Activated T-helper 1 cell treated with anti-CD3 and anti-CD28 coated beads, Interleukin-2, amount 50 U/mL, for 16 hours (primary cell): ENCODE measurements at places on chromosomes 3 and 15.

DNA sequence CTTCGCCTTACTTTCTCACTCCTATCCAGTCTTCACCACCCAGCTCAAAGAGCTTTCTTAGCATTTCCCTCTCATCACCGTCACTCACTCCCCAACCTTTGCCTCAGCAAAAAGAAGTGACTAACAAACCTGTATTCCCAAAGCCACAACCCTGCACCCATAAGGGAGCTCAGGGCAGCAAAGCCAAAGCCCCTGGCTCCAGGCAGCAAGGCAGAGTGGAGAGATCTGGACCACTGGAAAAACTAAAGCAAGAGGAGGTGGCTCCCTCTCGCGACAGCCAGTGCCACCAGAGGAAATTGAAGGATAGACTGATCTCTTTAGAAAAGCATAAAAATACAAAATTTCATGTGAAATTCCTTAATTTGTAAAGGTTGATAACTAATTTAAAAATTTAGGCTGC, 25.1 kb upstream of the CDCP1 start:
- no peak for DNase-seq

DNA sequence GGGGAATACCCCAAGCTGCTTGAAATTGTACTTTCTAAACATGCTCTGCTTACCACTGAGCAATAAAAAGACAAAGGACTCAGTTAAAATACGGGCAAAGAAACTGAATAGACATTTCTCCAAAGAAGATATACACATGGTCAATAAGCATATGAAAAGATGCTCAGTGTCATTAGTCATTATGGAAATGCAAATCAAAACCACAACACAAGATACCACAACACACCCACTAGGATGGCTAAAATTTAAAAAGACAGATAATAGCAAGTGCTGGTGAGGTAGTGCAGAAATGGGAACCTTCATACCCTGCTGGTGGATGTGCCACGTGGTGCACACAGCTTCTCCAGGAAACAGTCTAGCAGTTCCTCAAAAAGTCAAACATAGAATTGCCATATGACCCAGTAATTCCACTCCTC, 21.3 kb downstream of the LRIG1 start:
- DNase-seq: no peak

DNA sequence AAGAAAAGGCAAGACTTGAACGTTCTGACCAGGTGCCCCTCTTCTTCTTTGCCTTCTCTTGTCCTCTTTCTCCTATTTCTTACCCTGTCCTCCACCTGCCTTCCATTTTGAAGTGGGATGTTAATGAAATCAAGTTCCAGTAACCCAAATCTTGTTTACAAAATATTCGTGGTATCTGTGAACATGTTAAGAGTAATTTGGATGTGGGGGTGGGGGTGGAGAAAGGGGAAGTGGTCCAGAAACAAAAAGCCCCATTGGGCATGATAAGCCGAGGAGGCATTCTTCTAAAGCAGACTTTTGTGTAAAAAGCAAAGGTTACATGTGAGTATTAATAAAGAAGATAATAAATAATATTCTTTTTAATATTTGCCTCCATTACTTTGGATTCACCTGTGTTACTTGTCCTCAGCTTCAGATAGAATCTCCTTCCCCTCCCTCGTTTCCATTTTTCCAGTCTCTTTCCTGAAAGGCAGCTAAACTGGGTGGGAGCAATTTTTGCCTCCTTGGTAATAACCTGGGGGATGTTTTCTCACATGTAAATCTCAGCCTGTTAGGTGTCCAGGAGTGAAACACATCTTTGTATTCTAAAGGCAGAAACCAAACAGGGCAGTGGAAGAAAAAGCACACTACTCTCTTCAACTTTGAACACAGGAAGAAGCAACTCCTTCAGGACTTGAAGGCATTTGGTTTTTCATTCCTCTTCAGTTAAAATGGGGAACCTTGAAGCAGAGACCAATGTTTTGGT, 3.2 kb downstream of the CHST2 start:
- no peak for DNase-seq

GRCh38 chr3:191721990-191722389, 261.0 kb downstream of the PYDC2 start:
- no peak for DNase-seq

- no peak for DNase-seq
These were observed 424.5 kb downstream of the SOX2 start for GRCh38 chr3:182136008-182136910.

- DNase-seq: no peak
These were observed 44.6 kb downstream of the NR2C2 start for GRCh38 chr3:14991818-14992612.

- no peak for DNase-seq
These were observed 224.2 kb upstream of the CFAP20DC start for GRCh38 chr3:59273976-59274375.

- no peak for DNase-seq
These were observed 124.6 kb upstream of the ARHGEF3 start for GRCh38 chr3:56926243-56926946.

GRCh38 chr15:98902931-98903330, 104.7 kb downstream of the PGPEP1L start:
- DNase-seq: no peak
